ENCODE measurements at places on chromosomes 11 and 22.

DNA sequence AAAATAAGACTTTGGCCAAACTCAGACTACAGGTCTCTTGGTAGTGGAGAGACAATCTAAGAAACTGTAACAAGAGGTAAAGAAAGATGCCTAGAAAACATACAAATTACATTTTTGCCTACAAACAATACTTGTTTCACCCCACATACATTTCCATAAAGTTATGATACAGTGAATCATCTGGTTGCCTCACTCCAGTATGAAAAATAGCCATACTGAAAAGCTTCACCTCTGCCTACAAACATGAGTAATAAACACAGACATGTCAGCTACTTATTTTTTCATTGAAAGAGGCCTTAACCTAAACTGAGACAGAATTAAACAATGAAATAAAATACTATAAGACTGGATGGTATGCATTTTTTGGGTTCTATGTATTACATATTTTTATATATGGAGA lies 1463.0 kb downstream of the FAM181B start:
- DNase-seq = no peak

GRCh38 chr22:23398701-23399366 lies 181.3 kb downstream of the IGLL1 start:
- no peak for DNase-seq

- DNase-seq = no peak
Observed at GRCh38 chr22:43625242-43625641, 186.9 kb downstream of the EFCAB6 start.

DNA sequence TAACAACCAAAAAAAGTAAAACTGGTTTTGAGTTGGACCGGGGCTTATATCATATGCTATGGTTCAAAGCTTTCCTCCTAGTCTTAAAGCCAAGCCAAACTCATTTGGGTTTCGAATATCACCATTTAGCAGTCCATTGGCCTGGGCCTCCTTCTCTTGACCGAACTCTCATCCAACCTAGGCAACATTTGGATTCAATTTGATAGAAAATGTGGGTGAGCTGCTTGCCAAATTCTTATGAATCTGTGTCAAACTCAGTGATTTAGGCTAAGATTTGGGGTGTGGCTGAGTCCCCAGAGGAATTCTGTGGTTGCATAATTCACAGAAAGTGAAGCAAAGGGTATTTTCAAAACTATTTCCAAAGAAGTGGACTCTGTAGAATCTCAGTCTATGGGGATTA lies 83.7 kb downstream of the BLID start:
- DNase-seq = no peak

- DNase-seq = no peak
Observed at GRCh38 chr11:20117291-20117690, 43.0 kb downstream of the DBX1 start.

DNA sequence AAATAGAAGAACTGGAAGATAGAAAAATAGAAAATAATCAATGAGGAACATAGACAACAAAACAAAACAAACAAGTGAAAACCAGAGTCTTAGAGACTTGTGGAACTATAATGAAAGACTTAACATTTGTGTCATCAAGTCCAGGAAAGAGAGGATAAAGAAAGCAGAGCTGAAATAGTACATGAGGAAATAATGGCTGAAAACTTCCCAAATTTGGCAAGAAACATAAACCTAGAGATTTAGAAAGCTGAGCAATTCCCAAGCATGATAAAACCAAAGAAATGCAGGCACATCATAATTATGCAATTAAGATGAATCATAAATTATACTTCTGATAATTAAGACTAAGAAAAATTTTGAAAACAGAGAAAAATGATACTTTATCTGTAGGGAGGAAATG lies 614.5 kb downstream of the ETS1 start:
- no peak for DNase-seq
